ENCODE measurements at places on chromosomes 12 and 14.

GRCh38 chr12:57469296-57470164, 9.9 kb downstream of the GLI1 start:
- no peak for DNase-seq

DNA sequence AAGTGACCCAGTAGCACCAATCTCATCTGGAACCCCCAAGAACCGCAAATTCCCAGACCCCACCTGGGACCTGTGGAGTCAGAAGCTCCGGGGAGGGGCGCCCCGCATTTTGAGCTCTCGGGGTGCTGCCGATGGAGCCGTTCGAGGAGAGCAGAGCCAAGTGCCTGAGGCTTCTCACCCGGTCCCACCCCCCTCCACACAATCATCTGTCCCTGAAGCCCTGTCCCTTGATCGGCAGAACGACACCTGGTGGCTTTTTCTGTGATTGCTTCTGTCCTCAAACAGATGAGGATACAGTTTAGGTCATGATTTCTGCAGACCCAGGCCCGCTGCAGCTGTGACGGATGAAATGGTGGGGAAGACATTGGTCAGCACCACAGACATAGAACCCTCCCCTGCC, 74.7 kb downstream of the NOC4L start:
- DNase-seq: peak; percentile 17

DNA sequence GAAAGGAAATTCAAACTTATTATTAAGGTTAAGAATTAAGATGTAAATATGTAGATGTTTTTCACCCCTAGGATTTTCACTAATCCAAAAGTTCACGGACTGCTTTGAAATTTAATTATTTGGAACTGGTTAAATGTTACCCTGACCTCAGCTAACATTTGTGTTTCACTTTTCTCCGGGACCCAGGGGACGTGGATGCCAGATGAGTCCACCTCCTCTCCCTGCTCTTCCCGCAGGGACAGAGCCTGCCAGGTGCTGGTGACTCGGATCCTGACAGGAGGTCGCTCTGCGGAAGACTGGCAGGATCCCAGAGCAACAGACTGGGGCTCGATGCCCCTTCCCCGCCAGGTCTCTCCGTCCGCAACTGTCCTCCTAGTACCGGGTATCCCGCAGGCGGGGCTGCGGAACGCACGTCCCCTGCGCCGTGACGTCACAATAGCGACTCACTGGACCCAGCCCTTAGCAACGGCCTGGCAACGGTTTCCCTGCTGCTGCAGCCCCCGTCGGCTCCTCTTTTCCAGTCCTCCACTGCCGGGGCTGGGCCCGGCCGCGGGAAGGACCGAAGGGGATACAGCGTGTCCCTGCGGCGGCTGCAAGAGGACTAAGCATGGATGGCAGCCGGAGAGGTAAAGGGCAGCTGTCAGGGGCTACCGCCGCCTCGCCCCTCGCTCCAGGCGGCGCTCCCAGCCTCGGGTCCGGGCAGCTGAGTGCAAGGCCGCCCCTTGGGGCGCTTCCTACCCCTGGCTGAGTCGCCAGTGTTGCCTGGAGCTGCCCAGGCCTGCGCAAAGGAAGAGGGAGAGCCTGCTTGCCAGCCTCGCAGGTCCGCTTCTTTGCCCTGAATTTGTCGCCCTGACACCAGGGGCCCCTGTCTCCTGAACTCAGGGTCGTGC, at the start of gene SPATA7:
Gene SPATA7, plus strand, starts transcription at position 446 of the 890 bp plus-strand sequence. Its CDS starts 162 bp downstream, at position 608.
- DNase-seq: peak; percentile 79

DNA sequence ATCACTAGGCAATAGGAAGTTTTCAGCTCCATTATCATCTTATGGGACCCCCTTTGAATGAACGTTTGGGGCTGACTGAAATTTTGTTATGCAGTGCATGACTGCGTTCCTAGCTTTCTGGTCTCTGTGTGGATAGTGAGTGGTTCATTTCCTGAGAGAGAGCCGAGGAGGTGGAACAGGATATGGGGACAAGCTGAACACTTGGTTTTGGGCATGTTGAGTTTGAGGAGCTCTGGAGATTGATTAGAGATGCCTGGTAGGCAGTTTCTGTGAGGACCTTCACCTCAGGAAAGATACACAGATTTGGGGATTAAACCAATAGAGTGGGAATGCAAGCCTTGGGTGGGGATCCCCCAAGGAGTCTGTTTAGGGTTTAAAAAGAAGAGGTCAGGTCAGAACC, 27.7 kb downstream of the TEAD4 start:
- no peak for DNase-seq

- no peak for DNase-seq
Observed at GRCh38 chr14:37237735-37238200, 40.0 kb downstream of the MIPOL1 start.

GRCh38 chr12:1540690-1541089, 53.7 kb downstream of the FBXL14 start:
- DNase-seq: no peak

DNA sequence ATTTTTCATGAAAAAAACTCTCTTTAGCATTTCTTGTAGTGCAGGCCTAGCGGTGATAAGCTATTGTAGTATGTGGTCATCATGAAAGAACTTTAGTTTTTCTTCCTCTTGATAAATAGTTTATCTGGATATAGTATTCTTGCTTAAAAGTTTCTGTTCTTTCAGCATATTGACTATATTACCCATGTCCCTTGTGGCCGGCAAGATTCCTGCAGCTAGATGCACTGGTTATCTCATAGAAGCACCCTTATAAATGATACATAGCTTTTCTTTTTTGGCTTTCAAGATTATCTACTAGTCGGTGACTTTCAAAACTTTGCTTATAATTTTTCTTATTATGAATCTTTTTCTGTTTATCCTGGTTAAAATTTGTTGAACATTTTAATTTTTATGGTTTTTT, 234.8 kb downstream of the ALG10 start:
- DNase-seq: no peak

DNA sequence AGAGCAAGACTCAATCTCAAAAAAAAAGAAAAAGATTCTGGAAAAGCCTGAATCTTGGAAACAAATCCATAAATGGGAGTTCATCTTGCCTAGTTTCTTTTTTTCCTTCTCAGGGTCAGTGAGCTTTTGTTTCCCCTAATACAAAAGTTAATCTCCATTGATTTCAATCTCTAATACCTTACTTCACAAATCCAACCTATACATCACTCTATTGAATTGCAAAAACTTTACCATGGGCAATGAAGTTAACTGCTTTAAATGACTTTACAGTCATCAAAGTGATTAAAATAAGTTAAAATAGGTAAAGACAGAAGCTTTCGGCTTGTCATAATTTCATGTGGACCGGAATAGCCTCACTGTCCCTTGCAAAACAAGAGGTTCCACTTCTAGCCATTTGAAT, 1012.7 kb upstream of the SEL1L start:
- DNase-seq: no peak
